ENCODE measurements at places on chromosomes 13 and 19.

GRCh38 chr13:26988059-26988769 lies 183.4 kb downstream of the USP12 start:
- no peak for DNase-seq

- no peak for DNase-seq
Measured at GRCh38 chr13:41823476-41823875, 137.4 kb downstream of the VWA8 start.

- DNase-seq: no peak
Measured at GRCh38 chr13:40813667-40814454, 24.4 kb downstream of the SLC25A15 start.

DNA sequence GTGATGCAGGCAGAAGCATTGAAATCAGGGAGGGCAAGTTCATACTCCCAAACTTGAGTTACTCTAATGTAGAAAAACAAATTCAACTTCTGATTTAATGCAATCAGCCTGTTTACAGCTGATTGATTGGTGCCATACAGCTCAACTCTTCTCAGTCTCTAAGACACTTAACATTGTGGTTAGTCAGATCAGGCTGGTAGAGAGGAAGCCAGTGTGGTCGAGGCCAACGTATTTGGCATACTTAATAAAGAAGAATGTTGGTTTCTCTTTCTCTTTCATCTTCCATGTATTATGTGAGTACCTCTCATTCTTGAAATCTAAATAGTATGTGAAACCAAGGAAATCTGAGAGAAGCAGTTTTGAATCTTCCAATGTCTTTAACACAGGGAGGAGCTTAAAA lies 255.0 kb upstream of the SLITRK1 start:
- peak; percentile 15 for DNase-seq

DNA sequence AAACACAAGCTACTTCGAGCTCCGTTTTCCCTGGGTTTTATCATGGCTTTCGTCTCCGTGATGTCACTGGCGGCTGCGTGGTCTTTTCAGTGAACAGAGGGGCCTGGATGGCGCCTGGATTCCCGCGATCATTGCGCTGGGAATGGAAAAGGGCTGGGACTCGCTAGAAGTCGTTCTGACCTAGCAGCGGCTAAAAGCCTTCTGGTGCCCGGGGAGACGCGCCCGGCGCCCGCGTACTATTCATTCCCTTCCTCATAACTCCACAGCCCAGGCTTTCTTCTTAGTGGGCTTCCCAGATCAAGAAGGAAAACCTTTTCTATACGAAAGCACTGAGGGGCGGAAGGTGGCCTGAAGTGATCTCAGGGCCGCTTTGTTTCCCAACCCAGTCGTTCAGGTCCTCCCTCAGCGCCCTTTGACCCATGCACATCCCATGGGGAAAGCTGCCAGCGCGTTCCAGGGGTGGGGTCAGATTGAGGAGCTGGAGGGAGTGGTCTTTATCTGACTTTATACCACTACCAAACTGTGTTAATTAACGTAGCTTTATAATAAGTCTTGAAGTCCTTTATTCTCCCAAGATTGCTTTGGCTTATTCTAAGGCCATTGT lies 96.6 kb downstream of the ELF1 start:
- DNase-seq: no peak

DNA sequence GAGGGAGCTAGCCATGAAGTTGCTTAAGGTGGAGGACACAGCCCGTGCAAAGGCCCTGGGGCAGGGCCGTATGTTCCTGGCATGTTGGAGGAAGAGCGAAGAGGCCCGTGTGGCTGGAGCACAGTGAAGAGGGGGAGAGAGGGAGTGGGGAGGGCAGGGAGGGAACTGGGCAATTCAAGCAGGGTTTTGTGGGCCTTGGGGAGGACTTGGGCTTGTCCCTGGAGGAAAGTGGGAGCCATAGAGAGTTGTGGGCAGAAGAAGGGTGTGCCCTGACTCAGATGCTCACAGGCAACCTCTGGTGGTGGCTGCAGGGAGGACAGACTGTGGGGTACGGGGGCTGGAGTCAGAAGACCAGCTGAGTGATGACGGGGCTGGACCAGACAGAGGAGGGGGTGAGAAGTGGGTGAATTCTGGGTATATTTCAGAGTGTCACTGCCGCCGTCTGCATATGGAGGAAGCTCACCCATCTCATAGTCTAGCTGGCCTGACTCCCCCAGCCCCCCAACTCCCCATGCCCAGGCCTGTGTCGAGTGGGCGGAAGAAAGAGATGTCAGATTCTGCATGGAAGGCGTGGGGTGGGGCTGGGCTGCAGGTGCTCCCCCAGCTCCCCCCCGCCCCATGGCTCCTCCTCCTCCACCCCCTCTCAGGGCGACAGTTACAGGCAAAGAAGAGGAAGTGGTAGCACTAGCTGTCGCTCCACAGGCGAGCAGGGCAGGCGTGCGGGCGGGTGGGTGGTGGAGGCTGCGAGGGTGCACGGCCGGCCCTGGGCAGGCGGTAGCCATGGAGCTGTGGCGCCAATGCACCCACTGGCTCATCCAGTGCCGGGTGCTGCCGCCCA lies at the start of gene VAV1:
VAV1 (plus strand) TSS at position 681 of the 838 bp plus-strand sequence; CDS start at position 781, 100 bp downstream.
- peak; percentile 39 for DNase-seq

DNA sequence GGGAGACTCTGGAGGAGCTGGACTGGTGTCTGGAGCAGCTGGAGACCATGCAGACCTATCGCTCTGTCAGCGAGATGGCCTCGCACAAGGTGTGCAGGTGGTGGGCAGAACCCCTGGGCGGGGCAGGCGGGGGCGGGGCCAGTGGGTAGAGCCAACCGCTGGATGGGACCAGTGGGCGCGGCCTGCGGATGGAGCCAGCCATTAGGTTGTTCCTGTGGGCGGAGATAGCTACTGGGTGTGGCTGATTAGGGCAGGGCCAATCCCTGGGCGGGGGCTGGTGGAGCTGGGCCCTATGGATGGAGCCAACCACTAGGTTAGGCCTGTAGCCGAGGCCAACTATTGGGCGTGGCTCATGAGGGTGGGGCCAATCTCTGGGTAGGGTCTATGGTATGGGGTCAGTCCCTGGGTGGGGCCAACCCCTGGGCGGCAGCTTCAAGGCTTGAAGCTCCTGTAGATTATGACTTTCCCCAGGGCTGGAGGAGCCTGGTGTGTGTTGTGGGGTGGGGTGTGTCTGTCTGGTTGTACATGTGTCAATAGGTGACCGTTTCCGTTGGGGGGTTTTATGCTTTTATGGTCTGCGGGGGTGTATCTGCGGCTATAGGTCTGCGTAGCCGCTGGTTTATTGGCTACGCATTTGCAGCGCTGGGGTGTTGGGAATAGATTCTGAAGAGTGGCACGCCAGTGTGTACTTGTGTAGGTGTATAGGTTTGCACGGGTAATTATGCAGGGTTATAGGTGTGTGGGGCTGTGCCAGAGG lies 30.7 kb downstream of the PDE4A start:
- no peak for DNase-seq

- no peak for DNase-seq
Measured at GRCh38 chr13:107348471-107348870, 780.5 kb upstream of the ARGLU1 start.

DNA sequence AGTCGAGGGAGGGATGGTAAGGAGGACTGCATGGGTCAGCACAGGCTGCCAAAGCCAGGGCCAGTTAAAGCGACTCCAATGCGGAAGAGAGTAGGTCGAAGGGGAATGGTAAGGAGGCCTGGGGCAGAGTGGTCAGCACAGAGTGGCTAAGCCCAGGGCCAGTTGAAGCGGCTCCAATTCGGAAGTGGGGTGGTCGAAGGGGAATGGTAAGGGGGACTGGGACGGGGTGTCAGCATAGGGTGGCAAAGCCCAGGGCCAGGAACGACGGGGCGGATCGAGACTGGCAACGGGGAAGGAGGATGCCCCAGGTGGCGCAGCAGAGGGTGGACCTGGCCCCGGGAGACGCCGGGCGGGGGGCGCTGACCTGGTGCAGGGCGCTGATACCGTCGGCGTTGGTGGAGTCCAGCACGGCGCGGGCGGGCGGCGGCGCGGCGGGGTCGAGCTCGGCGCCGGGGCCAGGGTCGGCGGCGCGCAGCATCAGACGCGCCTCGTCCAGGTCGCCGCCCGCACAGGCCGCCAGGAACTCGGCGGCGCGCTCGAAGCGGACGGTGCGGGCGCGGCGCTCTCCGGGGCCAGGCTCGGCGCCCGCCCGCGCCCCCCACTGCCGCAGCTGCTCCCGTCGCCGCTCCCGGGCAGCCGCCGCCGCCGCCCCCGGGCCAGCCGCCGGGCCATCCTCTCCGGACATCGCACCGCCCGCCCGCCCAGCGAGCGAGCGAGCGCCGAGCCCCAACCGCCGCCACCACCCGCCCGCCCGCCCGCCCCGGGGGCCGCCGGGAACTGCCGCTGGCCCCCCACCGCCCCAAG lies at the start of gene PPP1R12C:
PPP1R12C (minus strand) TSS at position 779 of the 804 bp plus-strand sequence; CDS start at position 685, 94 bp downstream.
- DNase-seq: no peak
